ENCODE measurements at places on chromosomes 12 and 14. TPM values are rescaled to one million over a fixed set of nuclear protein-coding genes. Genes with fewer than 3 reads are reported as not detected.

DNA sequence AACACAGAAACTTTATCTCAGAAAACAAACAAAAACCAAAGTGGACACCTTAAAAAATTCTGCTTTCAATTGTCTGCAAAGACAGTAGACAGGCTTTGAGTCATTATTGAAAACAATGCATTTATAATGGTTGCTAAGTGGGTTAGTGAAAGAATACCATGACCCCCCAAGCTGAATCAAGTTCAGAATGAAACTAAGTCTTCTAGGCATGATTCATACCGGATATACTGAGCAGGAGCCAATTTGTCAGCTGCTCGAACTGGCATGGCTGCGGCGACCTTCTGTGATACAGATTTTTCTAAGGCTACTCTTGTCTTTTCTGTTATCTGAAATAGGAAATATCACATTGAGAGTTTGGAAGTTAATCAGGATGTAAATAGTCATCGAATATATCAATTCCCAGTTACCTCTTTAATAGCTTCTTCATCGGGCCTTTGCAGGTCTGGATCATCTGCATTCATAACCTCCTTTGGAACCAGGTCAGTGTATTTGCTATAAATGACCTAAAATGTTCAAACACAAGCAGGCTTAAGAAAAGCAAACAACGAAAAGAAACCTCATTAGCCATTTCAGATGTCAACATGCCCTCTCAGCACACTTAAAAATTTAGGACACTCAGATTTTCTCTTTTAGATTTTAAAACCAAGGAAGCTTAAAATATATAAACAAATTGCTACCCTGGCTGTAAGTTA lies 22.3 kb downstream of the SNW1 start:
- DNase-seq: no peak

CLEC4A gene
- total RNA-seq: not detected

GRCh38 chr12:1646569-1647284 lies 17.7 kb downstream of the WNT5B start:
- no peak for DNase-seq

DNA sequence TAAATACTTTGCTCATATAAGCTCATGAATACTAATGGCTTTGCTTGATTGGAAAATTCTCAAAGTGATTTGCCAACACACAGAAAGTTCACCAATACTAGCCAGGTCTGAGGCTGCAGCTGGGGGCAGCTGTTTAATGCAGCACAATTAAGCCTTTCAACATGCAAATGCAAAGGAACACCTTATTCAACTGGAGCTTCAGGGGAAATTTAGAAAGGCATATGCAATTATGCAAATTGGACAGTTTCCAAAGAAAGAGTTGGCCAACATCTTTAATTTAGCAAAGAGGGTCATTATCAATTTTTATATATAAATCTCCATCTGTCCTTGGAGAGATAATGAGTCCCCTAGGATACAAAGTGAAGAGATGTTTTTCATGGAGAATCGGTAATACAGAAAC lies 40.2 kb upstream of the OTOGL start:
- no peak for DNase-seq

ITGB7 gene
- total RNA-seq: 0.46 TPM

DNA sequence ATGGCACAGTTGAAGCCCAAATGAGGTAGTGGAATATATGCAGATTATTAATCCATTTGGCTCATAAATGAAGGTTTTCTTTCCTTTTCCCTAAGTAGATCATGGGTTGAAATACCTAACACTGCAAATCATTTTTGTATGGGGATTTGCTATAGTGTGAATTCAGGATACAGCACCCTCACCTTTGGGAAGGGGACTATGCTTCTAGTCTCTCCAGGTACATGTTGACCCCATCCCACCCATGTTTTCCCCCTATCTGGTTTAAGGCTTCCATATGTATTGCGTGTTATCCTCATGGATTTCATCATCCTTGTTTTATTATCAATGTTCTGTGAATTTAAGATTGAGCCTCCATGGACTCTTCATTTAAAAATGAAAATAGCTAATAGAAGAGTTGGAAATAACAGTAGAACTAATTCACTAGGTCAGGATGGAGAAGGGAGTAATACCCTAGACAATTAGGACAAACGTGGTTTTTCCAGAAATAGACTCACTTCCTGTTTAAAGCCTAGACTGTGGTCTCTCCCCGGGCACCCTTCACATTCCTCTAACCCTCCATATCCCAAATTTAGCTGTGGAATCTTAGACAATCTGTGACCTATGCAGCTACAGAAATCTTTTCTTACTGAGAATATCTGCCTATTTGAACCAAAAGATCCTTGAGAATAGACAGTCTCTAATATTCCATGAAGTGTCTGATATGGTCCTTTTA lies 56.5 kb downstream of the DAD1 start:
- no peak for DNase-seq

GRCh38 chr12:88904705-88905104 lies 324.4 kb upstream of the KITLG start:
- no peak for DNase-seq

SOAT2 gene
- not detected for total RNA-seq

- no peak for DNase-seq
Observed at GRCh38 chr12:82537436-82537835, 149.3 kb upstream of the TMTC2 start.

CISTR gene
- not detected for total RNA-seq

DNA sequence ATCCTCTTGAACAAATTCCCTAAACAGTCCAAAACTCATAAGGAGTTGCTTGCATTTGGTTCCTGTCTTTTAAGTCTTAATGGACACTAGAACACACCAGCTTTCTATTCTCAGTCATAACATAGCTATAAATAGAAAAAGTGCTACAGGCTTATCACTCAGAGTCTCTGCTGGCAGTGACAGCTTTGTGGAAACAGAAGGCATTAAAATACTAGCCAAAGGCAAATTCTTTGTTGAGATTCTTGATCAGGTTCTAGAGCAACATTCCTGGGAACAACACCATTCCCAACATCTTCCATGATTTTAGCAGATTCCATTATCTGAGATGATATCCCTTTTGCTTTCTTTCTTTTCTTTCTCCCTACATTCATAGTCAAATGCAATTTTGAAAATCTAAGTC lies 207.7 kb upstream of the PLEKHG7 start:
- no peak for DNase-seq

- no peak for DNase-seq
Observed at GRCh38 chr14:64944041-64944440, 1.5 kb upstream of the GPX2 start.

- no peak for DNase-seq
Observed at GRCh38 chr12:63802012-63802608, 22.4 kb downstream of the RXYLT1 start.

NPAS3 gene
- 0.07 TPM for total RNA-seq
